Activated CD8-positive, alpha-beta memory T cell treated with anti-CD3 and anti-CD28 coated beads for 4 hours (primary cell): ENCODE measurements at places on chromosomes 16 and 17.

GRCh38 chr16:4586291-4586690 lies 28.4 kb downstream of the UBALD1 start:
- DNase-seq = no peak

- no peak for DNase-seq
Observed at GRCh38 chr16:24538756-24539294, 541 bp upstream of the RBBP6 start.

GRCh38 chr17:51359055-51359454 lies 98.7 kb downstream of the UTP18 start:
- no peak for DNase-seq

DNA sequence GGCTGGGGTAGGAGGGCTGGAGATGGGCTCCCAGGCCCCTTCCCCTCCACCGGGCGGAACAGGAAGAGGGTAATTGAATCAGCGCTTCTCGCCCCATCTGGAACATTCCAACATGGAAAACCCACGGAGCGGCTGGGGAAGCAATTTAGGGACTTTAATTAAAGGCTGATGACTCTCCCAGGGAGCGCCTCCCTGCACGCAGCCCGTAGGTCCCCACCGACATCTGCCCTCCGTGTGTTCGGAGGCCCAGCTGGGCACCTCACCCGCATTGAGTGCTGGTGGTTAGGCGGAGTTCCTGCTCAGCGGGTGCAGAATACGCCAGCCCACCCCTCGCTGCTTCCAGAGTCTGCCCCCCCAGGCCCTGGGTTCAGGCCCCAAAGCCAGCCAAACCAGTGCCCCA lies 10.0 kb downstream of the HS3ST6 start:
- no peak for DNase-seq

DNA sequence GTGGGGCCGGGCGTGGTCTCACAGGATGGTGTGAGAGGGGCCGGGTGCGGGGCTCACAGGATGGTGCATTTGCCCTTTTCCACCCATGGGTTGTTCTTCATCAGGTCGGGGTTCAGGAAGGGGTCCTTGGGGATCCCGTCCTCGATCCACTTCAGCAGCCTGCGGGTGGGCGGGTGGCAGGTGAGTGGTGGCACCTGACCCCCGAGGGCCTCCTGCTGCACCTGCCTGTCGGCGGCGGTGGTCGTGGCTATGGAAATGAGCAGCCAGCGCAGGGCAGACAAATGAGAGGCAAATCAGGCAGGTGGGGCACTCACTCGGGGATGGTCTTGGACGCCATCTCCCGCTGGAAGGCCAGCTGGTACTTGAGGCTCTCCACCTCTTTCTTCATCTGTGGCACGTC lies 1.9 kb downstream of the GNG13 start:
- DNase-seq = no peak

DNA sequence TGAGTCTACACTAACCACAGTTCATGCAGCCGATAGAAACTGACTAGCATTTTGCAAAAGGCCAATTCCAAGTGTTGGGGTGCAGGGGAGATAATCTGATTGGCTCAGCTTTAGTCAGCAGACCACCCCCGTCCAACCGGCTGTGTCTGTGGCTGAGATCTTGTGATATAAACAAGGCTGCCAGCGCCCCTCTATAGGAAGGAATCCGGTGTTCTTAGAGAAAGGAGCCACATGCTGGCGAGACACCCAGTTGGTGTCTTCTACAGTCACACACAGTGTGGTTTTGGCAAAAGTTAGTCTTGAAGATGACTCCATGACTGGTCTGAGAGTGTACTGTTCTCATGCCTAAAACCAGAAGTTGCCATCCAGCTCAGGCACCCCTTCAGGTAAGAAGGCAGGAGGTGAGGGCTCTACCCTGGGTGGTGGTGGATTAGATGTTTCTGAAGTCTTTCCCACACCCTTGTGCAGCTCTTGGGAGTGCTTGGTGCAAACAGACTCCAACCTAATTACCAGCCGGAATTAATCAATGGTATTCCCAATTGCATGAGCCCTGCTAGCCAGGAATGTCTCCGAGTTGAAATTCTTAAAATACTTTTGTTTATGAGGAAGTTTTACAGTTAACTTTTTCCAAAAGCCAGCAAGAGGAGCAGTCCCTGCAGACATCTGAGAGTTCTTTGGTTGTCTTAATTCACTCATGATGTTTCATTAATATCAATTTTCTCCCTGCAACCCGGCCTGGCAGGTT lies 172.3 kb upstream of the IRX6 start:
- no peak for DNase-seq

DNA sequence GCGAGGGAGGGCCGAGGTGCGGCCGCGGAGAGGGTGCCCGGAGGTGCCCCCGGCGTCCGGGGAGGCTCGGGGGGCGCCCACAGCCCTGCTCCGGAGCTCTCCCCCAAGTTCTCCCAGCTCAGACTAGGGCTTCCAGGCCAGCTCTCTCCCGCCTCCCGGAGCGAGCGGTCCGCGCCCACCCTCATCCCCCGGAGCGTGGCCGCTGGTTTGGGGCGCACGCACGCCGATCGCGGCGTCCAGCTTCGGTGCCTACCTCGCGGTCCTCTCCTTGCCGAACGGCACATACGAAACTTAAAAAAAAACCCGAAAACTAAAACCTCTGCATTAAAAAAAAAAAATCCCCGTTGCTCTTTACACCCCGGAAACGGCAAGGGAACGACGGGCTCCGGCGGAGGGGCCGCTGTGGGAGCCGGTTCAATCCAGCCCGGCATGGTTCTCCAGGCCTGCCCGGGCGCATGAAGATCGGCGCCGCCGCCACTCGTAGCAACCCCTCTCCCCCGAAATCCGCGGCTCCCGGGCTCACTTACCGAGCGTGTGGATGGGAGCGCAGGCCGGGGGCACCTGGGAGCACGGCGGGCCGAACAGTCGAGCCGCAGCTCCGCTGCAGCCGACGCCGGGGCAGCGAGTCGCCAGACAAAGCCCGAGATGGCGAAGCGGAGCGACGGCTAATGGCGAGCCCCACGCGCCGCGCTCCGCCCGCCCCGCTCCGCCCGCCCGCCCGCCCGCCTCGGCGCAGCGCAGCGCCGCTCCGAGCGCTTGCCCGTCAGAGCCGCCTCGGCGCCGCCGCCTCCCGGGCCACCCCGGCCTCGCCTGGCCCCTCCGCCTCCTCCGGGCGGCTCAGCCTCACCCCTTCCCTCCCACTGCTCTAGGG lies 973 bp upstream of the UBTF start:
- no peak for DNase-seq

GRCh38 chr16:51050377-51050706 lies 100.7 kb downstream of the SALL1 start:
- DNase-seq = no peak

GRCh38 chr16:66389256-66390176 lies 23.0 kb downstream of the CDH5 start:
- no peak for DNase-seq

- DNase-seq = no peak
Observed at GRCh38 chr16:24999856-25000461, 15.2 kb downstream of the ARHGAP17 start.

DNA sequence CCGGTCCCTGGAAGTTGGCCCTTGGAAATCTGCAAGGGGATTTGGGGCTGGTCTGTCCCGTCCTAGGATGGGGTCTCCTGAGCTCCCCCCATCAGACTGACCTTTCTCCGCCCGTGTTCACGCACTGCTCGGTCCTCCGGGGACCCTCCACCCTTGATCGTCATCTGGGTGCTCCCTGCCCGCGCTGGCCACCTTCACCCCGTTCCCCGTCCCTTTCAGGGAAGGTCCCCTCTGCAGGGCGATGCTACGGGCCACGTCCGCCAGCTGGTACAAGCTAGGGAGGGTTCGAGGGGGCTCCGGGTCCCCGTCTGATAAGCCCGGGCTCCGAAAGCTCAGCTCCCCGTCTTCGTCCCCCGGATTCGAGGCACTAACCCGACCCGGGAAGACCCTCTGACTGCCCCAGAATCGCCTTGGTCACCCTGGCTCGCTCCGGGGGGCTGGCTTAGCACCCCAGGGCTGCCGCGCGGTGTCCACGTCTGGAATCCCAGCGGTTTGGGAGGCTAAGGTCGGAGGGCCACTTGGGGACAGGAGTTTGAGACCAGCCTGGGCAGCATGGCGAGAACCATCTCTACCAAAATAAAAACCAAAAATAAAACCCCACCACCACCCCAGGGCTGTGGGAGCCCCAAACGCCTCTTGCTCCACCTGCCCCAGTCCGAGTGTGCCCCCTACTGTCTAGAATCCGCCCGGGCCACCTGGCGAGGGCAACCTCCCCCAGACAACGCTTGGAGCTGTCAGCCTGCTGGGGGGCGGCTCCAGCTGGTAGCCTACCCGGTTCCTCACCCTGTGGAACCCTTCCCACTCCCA lies 1.1 kb upstream of the SLC43A2 start:
- DNase-seq = peak; percentile 54

- no peak for DNase-seq
Observed at GRCh38 chr16:65059406-65059980, 62.4 kb downstream of the CDH11 start.

GRCh38 chr17:61221181-61221580 lies 178.5 kb upstream of the TBX2 start:
- DNase-seq = no peak

DNA sequence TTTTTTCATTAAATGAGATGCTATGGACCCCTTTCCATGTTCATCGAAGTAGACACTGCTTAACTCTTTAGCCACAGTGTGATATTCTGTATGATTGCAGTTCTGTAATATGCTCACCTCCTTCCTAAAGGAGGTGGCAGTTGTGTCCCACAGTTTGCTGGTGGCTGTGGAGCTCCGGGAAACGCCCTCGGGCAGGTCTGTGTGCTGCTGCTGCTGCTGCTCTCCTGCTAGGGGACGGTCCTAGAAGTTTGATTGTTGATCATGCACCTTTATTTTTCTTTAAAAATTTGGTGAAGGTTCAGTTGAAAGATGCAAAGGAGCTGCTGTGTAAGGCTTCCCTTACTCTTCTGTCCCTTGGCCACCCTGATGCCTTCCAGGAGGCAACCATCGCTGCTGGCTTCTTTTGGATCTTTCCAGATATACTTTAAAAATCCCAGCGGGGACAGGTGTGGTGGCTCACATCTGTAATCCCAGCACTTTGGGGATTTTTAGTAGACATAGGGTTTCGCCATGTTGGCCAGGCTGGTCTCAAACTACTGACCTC lies 8.4 kb upstream of the CLEC18A start:
- no peak for DNase-seq

GRCh38 chr17:32684087-32684958 lies 192.6 kb downstream of the MYO1D start:
- no peak for DNase-seq

- DNase-seq = no peak
Observed at GRCh38 chr17:67759355-67760171, 41.8 kb downstream of the NOL11 start.

GRCh38 chr16:2810651-2811050 lies 6.4 kb upstream of the PRSS21 start:
- no peak for DNase-seq

- DNase-seq = no peak
Observed at GRCh38 chr17:28763137-28763799, 19.5 kb downstream of the TRAF4 start.

- no peak for DNase-seq
Observed at GRCh38 chr17:12406623-12407215, 259.0 kb upstream of the MYOCD start.

- no peak for DNase-seq
Observed at GRCh38 chr17:83062818-83063671, 16.4 kb upstream of the METRNL start.

DNA sequence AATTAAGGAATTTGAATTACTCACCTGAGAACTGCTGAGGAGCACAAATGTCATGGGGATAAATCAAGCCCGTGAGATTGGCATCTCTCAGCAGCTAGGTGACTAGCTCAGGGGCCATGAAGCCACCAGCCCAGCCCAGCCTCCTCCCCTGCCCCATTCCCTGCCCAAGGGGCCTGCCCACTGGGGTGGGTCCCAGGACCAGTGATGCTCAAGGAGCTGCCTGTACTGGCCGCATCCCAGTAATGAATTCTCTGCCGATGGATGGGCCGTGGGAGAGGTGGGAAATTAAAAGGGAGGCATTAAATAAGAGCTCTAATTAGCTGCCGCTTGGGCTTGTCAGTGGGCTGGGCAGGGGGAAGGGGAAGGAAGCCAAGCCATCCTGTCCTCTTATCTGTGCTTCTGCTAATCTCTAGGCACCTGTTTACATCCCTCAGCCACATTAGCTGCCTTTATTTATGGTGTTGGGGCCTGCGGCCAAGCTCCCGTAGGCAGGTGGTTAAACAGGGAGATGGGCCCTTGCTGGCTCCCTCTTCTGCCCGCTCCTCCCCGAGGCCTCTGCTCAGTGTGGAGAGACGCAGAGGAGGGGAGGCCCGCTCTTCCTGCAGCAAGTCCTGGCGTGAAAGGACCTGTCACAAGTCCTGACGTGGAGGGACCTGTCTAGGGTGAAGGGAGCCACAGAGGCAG lies 48.8 kb downstream of the PIPOX start:
- no peak for DNase-seq

- DNase-seq = no peak
Observed at GRCh38 chr17:58995247-58995940, 111.3 kb downstream of the TRIM37 start.

- no peak for DNase-seq
Observed at GRCh38 chr17:6713130-6713917, at the start of gene SLC13A5. TSS of gene SLC13A5 (minus strand) at chr17:6713369. CDS start at chr17:6713333, 36 bp downstream.

GRCh38 chr16:20191566-20191965 lies 117.9 kb upstream of the GPR139 start:
- no peak for DNase-seq

DNA sequence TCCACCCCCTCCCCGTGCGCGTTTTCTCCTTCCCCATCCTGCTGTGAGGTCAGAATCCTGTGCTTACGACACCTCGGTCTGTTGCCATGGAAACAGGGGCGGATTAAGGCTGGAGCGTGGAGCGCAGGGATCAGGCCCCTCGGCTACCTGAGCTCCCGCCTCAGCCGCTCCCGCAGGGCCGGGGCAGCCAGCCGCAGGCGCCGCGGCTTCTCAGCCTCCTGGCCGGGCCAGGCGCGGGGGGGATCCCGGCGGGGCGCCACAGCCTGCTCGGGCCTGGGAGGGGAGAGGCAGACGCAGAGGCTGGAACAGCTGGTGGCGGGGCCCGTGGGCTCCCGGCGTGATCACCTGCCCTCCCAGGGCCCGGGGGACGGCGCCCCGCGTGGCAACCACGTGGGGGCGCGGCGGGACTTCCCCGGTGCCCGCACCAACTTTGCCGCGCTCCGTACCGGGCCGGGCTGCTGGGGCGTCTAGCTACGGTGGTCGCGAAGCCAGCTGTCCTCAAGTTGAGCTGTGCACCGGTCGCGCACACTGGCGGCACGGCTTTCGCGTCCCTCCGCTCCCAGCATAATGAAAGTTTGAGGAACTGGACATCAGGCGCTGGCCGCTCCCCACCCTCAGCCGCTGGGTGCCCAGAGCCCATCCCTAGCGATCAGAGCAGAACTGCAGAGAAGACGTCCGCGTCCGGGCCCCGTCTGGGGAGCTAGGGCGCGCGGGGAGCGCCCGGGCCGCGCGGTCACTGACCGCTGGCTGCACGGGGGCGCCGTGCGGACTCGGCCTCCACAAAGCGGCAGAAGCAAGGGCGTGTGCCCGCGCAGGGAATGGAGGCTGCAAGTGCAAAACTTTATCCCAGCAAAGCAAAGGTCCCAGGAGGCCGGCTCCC lies 1.2 kb downstream of the RTN4RL1 start:
- DNase-seq = no peak
